ENCODE measurements at places on chromosomes 7 and 10.

GRCh38 chr7:36006636-36007229 is 146.3 kb upstream of the EEPD1 start:
- no peak for DNase-seq

DNA sequence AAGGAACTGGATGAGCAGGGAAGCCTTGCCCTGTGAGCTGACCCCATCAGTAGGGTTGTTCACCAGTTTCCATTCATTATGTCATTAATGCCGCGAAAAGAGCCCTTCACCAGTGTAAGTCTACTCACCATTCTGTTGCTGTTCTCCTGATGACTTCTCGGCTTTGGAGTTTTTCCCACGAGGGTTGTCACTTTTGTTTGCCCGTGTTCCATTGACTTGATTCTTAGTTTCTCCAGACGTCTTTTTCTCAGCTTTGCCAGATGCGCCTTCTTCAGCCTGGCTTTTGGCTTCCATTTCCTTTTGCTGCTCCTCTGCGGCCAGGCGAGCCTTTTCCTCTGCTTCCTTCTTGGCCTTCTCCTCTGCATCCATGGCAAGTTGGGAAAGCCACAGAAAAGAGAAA is 128.8 kb downstream of the PPP1R17 start:
- no peak for DNase-seq

- DNase-seq = no peak
Observed at GRCh38 chr7:157521752-157522151, 184.9 kb downstream of the DNAJB6 start.

- no peak for DNase-seq
Observed at GRCh38 chr10:64444163-64444562, 923.0 kb downstream of the REEP3 start.

DNA sequence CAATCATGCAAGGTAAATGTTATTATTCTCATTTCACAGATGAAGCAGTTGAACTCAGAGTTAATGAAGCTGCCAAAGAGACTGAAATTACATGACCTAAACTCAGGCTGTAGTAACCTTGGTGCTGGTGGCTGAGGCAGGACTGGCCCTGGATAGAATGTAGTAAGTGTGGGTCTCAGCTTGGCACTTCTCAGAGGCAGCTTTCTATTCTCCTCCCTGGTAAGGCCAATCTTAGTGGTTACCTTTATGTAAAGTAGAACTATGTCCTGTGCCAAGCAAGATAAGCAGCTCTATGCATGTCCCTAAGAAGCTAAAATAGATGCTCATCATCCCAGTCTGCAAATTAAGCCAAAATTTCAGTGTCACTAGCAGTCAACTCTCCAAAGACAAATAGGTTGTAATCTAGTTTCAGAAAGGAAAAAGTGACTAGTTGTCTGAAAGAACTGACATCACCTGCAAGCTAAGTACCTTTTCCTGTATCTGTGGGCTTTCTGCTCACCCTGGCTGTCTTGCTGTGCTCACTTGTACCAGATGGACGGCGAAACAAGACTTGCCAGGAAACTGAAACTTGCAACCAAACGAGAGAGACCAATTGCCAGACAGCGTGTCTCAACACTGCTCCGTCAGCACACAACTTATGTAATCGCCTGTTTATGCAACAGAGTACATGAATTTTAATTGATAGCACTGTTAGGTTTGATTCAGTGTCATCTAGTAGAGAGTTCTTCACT is 43.7 kb downstream of the CH25H start:
- DNase-seq = peak; percentile 23

- DNase-seq = no peak
Observed at GRCh38 chr10:3480281-3480989, 304.6 kb downstream of the KLF6 start.

DNA sequence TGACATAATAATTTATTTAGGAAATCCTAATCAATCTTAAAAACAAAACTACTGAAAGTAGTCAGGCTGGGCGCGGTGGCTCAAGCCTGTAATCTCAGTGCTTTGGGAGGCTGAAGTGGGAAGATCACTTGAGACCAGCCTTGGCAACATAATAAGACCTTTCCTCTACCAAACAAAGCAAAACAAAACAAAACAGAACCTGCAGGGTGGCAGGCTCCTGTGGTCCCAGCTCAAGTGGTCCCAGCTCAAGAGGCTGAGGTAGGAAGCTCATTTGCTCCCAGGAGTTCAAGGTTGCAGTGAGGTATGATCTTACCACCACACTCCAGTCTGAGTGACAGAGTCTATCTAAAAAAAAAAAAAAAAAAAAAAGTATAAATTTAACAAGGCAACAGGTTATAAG is 748.0 kb downstream of the CNTNAP2 start:
- DNase-seq = no peak

- DNase-seq = no peak
Observed at GRCh38 chr7:88377434-88377833, 70.7 kb upstream of the STEAP4 start.

DNA sequence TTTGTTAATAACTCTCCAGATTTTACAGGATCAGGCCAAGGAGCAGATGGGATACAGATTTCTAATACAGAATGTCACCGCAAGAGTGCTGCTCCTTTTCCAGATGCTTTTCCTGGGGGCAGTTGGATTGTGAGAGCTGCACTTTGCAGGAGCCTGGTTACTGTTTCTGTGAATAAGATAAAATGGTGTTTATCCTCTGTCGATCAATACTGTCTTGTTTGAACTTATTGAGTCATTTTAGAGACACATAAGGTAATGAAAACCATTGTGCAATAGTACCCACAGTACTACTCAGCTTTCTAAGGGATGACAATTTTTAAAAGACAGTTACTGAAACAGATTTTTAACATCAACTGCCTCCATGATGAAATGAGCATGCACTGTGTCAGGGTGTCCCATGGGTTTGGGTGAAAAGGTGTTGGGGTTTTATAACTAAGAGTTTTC is 2.9 kb downstream of the A1CF start:
- no peak for DNase-seq

- no peak for DNase-seq
Observed at GRCh38 chr10:86688398-86688921, 20.1 kb downstream of the LDB3 start.

GRCh38 chr10:3980660-3981059 is 195.7 kb upstream of the KLF6 start:
- DNase-seq = no peak

- DNase-seq = peak; percentile 1
Observed at GRCh38 chr10:31808258-31809218, 120.1 kb downstream of the ARHGAP12 start.

DNA sequence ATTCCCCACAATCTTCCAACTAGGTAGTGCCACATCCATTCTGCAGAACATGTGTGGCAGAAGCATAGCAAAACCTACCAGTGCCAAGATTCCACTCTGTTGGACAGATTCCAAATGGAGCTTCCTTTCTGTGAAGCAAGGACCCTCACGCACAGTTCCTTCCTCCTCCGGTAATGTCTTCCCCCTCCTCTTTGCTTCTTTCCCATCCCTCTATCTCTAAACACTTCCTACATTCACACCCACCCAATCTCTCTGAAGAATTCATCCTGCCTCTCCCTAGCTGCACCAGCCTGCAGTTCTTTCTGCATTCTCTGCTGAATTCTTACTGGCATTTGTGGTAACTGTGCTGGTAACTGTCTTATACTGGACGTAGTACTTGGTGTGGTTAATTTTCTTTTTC is 124.9 kb downstream of the RNLS start:
- DNase-seq = no peak

DNA sequence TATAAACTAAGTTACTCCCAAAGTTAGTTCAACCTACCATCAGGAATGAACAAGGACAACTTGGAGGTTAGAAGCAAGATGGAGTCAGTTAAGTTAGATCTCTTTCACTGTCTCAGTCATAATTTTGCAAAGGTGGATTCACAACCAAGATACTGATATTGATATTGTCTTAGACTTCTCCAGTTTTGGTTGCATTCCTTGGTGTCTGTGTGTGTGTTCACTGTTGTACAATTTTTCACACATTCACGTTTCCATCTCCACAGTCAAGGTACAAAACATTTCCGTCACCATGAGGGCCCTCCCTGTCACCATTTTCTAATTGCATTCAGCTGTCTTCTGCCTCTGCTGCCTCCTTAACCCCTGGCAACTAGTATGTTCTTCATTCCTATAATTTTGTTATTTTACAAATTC is 41.1 kb downstream of the AKR1E2 start:
- no peak for DNase-seq

DNA sequence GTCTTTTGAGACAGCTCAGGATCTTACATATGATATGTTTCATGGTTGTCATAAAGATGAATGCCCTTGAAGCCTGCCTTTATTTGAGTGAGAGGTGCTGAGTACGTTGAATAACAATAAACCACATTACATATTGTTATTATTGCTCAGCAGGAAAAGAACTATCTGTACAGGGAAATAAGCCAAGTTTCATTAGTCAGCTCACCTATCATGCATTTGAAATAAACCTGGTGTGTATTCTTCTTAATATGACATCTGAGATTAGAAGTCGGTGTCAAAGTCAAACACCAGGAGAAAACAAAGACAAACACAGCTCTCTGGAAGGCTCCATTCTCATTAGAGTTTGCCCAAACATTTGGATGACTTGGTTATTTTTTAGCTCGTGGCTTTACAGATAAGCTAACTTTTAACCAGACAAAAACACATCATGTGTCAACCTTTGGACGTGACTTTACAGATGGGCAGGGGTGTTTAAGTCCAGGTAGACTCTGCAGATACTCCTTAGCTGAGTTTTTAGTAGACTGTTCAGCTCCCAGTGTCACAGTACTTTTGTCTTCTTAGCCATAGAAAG is 71.2 kb upstream of the AOAH start:
- no peak for DNase-seq

DNA sequence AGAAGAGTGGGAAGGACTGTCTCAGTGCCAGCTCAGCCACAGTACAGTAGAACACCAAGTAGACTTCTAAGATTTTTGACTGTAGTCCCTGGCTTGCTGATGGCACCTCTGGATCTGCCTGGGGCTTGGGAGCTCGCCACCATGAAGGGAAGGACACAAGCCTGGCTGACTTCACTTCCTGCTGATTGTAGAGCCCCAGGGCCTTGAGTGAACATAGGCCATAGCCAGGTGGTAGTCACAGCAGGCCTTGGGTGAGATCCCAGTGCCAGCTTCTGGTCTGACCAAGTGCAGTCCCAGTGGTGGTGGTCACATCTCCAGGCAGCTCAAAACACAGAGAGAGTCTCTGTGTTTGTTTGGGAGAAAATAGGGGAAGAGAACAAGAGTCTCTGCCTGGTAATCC is 57.6 kb upstream of the HBP1 start:
- DNase-seq = no peak

- no peak for DNase-seq
Observed at GRCh38 chr10:117431160-117431559, 55.9 kb upstream of the PDZD8 start.

DNA sequence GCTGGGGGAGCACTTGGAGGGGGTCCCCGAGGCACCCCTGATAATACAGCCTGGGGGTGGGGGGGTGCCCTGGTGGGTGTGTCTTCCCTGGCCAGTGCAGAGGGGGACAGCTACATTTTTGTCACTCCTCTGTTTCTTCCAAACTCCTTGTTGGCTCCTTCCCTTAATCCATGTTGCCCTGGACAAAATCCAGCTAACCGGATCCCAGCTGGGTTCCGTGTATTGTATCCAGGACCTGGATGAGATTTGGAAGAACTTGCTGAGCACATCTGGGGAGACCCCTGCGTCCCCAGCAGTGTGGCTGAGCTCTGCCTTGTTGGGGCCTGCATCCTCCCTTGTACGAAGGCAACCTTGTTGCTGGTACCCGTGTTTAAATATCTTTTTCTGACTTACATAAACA is 86.8 kb upstream of the BTBD16 start:
- DNase-seq = no peak

GRCh38 chr10:28432210-28432676 is 100.7 kb upstream of the WAC start:
- no peak for DNase-seq

- no peak for DNase-seq
Observed at GRCh38 chr10:13956826-13957225, 370.1 kb downstream of the PRPF18 start.

- no peak for DNase-seq
Observed at GRCh38 chr7:52992001-52992400, 43.4 kb upstream of the POM121L12 start.

DNA sequence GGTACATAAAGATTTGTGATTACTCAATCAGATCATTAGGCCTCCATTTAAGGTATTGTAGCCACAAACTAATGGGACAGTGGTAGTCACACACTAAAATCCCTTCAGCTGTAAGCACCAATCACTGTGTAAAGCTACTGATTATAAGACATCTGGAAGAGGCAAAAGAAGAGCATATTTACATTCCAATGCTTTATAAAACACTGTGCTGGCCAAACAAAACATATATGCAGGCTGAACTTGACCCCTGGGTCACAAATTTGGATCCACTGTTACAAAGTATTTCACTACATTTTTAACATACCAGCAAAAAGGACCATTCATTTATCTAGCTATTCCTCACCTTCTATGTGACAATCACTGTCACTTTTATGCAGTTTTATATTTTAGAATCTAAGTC is 41.4 kb upstream of the ANLN start:
- no peak for DNase-seq

DNA sequence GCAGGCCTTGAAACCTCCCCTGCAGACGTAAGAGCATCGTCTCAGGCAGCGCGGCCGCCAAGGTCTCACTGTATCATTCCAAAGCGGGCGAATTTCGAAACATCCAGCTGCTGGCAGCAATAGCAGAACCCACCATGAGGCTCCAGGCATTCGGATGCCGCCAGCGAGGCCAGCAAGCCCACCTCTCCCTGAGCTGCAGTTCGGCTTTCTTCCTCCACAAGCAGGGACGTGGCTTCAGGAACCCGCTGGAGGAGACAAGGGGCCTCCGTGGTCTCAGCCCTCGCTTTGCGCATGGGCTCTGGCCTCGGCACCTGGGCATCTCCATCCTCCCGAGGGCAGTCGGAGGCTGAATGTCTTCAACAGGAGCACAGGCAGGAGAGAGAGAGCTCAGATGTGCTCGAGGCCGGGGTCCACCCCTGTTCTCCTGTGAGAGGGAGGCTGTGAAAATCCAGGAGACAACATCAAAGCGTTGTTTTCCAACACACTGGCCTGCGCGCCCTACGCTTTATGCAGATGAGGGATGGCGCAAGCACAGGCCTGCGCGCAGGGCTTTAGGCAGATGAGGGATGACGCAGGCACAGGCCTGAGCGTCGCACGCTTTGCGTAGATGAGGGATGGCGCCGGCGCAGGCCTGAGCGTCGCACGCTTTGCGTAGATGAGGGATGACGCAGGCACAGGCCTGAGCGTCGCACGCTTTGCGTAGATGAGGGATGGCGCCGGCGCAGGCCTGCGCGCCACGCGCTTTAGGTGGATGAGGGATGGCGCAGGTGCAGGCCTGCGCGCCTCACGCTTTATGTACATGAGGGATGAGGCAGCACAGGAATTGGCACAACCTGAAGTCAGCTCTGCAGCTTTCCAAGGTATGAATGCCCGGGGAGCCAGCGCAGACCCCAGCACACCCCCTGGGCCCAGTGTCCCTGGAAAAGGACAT is 103.2 kb downstream of the WDR37 start:
- no peak for DNase-seq

DNA sequence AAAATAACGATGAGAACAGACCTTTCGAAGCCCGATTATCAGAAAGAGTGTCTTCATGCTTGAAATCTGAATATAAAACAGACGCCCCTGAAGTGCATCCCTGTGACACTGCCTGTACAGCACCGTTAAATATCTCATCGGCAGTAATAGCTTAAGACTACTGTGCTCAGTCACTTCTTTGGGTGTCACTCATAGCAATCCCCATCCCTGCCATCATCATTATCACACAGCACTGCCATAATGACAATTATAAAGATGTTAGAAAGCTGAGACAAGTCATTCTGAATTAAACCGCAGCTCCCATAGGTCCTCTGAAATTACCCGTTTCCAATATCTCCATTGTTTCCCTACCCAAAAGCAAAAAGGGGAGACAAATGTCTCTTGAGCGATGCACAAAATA is 567.7 kb upstream of the C7orf33 start:
- DNase-seq = no peak

Measured in T-helper 1 cell (primary cell).